Pulmonary artery endothelial cell (primary cell): ENCODE measurements at places on chromosomes 12 and 14.

- no peak for DNase-seq
Measured at GRCh38 chr14:22003461-22003860, 329.8 kb upstream of the OR4E1 start.

DNA sequence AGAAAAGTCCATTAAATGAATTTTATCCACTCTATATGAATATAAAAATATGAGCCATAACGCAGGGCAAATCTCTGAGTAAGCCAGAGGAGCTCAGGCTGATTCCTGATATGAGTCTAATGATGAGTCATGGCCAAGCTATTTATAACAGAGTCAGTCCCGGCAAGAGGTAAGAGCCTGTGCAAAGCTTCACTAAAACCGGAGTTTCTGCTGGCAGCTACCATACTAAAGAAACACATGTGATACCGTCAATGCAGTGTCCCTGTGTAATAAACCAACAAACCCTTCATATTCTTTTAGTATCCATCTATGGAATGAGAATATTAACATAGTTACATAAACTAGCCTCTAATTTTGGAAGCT lies 319.4 kb downstream of the KCNC2 start:
- peak; percentile 2 for DNase-seq

DNA sequence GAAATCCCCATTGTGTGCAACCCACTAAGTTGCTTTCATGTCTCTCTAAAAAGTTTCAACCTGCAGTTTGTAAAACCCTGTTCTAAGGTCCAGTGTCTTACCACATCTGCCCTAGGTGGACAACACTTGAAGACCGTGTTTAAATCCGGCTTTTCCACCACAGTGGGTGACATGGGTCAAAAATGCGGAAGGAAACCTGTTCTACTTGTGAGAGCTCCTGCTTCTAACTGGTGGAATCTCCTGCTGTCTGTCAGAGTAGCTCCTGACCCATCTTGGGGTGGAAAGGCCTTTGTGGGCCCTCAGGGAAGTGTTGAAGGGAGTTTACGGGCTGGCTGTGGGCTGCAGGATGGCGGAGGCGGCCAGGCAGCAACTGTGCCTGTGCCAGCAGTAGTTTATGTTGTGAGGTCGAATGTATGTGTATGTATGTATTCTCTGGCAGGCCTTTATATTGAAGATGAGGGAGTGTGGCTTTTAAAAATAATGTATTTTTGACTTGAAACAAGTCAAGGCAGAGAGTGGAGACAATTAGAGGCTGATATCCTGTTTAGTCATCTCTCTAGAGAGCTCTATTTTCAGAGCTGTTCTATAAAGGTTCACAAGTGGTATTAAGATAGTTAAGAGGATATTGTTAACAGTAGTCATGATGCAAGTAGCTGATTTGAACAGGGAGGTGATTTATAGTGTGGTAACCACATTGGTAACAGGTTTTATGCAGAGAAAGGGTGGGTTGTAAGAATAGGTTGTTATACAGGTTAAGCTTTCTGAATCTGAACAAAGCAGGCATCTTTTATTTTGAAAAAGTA lies 67.0 kb downstream of the PRKCH start:
- no peak for DNase-seq

DNA sequence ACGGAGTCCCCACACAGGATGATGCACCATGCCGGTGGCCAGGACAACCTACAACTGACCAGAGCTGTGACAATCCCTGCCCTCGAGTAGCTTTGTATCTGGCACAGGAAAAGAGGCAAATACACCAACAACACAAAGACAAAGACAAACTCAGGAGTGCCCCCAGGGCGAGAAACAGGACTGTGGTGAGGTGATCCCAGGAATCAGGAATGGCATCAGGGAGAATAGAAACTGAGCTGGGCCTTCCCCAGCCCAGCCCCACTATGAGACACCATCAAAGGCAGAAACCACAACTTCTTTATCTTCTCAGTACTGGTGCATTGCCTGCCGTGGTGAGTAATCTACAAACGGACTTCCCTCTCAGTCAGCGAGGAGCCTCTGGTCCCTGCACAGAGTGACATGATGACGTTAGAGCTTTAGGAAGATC lies 157.7 kb downstream of the TTC7B start:
- no peak for DNase-seq

- no peak for DNase-seq
Measured at GRCh38 chr14:101194373-101195308, 291.1 kb upstream of the RTL1 start.

GRCh38 chr12:72471806-72472205 lies 199.6 kb downstream of the TRHDE start:
- DNase-seq: no peak

DNA sequence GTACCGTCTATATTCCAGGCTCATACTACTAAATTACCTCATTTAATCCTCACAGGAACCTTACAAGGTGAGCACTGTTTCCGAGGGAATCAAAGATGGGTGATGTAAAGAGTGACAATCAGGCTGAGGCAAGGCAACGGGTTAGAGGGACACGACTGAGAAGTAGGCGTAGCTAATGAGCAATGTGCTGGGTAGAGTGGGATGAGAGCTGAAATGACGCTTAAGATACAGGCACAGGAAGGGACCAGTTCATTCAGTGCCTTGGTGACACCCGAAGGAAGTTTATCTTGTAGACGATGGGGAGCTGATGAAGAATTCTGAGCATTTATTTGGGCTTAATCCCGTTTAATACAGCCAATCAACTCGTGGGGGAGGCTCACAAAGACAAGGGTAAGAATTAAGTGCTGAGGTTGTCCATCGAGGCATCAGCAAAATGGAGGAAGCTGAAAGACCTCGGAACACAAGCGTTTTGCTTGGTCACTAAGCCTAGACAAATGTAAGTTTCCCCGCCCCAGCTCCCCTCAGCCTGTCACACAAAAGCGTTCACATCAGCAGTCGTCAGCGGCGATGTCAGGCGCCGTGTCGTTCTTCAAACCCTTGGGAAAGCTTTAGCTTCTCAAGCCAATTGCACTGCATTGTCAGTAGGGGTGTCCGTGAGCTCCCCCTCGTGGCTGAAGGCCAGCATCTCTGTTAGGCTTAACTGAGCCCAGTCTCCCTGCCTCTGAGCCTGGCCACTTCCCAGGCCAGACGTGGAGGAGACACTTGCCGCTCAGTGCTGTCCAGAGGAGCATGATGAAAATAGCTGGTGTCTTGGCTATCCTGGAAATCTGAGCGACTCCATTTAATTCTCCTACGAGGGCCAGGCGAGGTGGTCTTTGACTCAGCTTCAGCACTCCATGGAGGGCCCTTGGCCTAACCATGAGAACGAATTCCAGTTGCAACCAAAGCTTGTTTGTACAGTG lies 288.5 kb upstream of the G2E3 start:
- DNase-seq: peak; percentile 47

GRCh38 chr14:96512602-96513397 lies 10.6 kb downstream of the PAPOLA start:
- no peak for DNase-seq

- DNase-seq: no peak
Measured at GRCh38 chr12:47234576-47235141, 154.9 kb upstream of the AMIGO2 start.

DNA sequence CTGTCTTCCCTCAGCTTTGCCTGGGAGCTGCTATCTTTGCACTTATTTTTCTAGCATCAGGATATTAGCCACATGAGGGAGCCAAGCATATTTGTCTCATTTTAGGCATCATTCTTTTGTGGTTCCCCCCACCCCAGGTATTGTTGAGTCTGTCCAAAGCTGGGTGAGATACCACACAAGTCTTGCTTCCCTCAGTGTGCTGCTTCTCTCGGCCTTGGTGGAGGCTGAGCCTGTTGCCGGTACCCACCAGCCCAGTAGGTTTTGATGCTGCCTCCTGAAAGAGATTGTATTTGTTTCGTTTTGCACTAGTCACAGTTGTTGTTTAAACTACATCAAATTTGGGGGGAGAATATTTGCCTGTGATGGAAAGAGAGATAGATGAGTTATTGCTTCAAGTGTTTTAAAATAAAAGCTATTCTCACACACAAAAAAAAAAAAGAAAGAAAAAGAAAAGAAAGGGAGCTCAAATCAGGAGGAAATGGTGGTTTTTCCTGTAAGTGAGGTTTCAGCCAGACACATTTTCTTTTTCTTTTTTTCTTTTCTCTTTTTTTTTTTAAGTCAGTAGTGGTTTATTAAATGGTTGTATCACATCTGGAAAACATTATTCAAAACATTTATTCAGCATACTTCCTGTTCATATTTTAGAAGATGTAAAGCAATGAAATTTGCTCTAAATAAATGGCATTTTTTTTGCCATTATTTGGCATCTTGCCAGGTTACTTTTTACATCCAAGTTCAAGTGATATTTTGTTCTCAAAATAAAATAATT lies 58.5 kb downstream of the SLC4A8 start:
- DNase-seq: no peak

DNA sequence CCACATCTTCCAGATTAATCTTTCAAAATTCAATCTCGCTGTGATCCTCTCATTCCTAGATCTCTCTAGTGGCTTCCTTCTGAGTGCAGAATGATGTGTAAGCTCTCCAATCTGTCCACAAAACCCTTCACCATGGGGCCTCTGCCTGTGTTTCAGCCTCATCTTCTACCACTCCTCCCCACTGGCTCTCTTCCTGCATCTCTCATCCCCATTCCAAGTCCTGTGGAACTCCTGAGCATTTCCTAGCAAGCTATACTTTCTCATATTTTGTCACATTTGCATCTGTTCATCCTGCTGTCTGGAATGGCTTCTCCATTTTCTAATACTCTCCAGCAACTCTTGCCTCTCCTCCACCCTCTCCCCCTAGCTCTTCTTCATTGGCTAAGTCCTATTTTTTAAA lies 242.0 kb upstream of the DAAM1 start:
- DNase-seq: no peak

GRCh38 chr12:132402831-132403416 lies 73.5 kb upstream of the GALNT9 start:
- DNase-seq: no peak

DNA sequence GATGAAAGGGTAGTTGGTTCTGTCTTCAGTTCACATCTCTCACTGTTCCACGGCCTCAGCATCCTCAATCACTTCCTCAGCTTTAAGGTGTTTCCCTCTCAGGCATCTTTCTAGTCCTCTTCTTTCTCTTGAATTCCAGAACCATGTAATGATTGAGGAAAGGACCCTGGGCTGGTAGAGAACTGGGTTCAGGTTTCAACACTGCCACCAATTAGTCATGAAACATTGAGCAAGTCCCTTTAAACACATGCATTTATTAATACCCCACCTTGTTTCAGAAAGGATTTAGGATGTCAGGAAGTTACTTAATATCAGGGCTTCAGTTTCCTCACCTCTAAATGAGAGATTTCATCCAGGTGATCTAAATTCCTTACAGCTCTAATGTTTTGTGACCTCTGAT lies 7.2 kb downstream of the DMAC2L start:
- no peak for DNase-seq

DNA sequence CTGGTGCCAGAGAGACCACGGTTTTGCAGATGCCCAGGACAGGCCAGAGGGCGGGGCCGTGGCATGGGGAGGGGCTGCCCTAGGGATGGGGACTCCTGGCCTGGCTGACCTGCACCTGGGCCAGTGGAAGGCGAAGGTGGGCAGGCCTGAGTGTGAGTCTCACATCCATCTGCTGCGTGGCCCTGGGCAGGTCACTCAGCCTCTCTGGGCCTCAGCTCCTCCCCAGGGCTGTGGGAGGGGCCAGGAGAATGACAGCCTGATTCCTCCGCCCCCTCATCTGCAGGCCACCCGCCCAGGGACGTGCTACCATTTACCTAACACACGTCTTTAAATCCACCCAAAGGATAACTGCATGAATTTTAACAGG lies 90.9 kb downstream of the GALNT9 start:
- DNase-seq: no peak

GRCh38 chr12:103742349-103742932 lies 98.6 kb downstream of the NT5DC3 start:
- DNase-seq: no peak

DNA sequence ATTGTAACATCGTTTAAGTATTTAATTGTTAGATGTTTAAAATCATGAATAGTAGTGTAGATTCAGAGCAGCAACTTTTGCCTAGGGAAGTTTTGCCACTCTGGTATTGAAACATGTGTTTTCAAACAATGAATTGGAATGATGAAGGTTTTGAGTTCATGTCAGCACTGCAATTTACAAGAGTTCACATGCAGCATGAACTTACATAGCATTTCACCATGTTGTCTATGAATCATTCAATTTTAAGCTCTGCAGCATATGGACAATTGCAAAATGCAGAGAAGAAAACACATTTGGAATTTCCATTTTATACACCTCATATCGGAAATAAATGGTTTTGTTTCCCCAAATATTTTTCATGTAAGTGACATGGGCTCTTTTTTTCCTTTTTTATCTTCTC lies 170.7 kb upstream of the CDKN3 start:
- DNase-seq: no peak

DNA sequence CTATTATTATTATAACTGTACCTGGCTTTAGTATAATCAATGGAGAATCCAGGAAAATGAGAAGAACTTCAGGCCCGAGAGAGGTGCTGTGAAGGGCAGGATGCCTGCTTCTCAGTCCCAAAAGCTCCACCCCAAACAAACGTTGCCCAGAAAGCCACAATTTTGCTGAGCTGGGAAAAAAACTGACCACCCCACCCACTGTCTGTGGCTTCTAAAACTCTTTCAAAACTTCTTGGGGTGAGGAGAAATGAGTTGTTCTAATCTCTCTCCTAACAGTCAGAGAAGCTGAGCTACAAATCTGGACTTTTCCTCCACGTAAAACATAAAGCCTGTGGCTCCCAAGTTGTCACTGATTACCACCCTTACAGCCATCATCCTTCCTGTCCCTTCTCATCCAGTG lies 13.4 kb downstream of the VDR start:
- DNase-seq: no peak

DNA sequence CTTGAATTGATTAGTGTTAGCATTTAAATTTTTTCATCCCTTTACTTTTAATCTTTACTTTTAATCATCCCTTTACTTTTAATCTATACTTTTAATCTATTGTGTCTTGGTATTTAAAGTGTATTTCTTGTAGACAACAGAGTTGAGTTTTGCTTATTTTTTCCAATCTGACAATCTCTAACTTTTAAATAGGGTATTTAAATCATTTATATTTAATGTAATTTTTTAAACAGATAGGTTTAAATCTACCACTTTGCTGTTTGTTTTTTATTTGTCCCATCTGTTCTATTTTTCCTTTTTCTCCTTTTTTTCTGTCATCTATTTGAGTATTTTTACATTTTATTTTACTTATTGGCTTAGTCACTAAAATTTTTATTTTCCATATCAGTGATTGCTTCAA lies 68.3 kb downstream of the TTC7B start:
- DNase-seq: no peak

- DNase-seq: no peak
Measured at GRCh38 chr12:12705838-12706520, 10.0 kb upstream of the GPR19 start.

GRCh38 chr14:57380935-57381334 lies 9.5 kb upstream of the NAA30 start:
- DNase-seq: no peak

GRCh38 chr12:9702255-9702654 lies 30.6 kb downstream of the CLECL1 start:
- DNase-seq: no peak

DNA sequence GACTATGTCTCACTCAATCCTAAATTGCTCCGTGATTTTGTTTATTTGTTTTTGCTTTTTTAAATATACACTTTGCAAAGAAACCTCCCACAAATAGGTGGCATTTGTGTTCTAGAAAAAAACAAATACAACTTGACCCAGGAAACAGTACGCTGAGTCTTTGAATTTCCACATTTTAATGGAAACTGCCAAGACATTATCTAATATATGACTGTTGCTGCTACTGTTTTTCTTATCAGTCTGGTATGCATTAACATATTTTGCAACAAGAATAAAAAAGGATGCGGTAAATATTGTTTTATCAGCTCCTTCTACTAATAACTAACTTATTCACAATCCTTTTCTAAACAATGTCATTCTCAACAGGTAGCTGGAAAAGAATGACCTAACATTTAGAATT lies 187.4 kb downstream of the LRIG3 start:
- no peak for DNase-seq

GRCh38 chr14:79118291-79118690 lies 948.1 kb downstream of the NRXN3 start:
- DNase-seq: no peak
